Upper lobe of left lung (tissue), 6 donors: ENCODE measurements at places on chromosomes 12 and 14. TPM values are rescaled to one million over a fixed set of nuclear protein-coding genes. Genes with fewer than 3 reads are reported as not detected.

CSRP2 gene
- total RNA-seq, result 9.9 TPM

MRPL52 gene
- 23.1 TPM for total RNA-seq

WSB2 gene
- 86.4 TPM for total RNA-seq

CYP46A1 gene
- 0.59 TPM for total RNA-seq

TOX4 gene
- 70.2 TPM for total RNA-seq

MDGA2 gene
- not detected for total RNA-seq

GARIN6 gene
- not detected for total RNA-seq

FAM186B gene
- 0.86 TPM for total RNA-seq

LRR1 gene
- total RNA-seq, result 8.9 TPM

CEBPE gene
- 0.31 TPM for total RNA-seq

SLC7A8 gene
- 34.7 TPM for total RNA-seq

ESR2 gene
- 0.46 TPM for total RNA-seq

MYH6 gene
- not detected for total RNA-seq

GLIPR1L1 gene
- total RNA-seq, result not detected

TTC8 gene
- total RNA-seq, result 15.1 TPM

NPFF gene
- not detected for total RNA-seq

REM2 gene
- 1.1 TPM for total RNA-seq

BHLHE41 gene
- 72.8 TPM for total RNA-seq

C14orf39 gene
- 2.1 TPM for total RNA-seq

ITGB7 gene
- 3.9 TPM for total RNA-seq

ANKS1B gene
- total RNA-seq, result 18.9 TPM

KRT78 gene
- not detected for total RNA-seq

ZCRB1 gene
- 18.5 TPM for total RNA-seq

SIX6 gene
- total RNA-seq, result not detected

TMEM116 gene
- total RNA-seq, result 23.3 TPM

C14orf119 gene
- 4.9 TPM for total RNA-seq

KRT74 gene
- total RNA-seq, result not detected

TRAFD1 gene
- 75.4 TPM for total RNA-seq

TEX52 gene
- not detected for total RNA-seq

IRAK3 gene
- total RNA-seq, result 40.4 TPM

CLEC12A gene
- total RNA-seq, result 40.1 TPM

HOXC10 gene
- not detected for total RNA-seq

NRIP2 gene
- total RNA-seq, result 0.23 TPM

DAO gene
- total RNA-seq, result not detected

IL22 gene
- total RNA-seq, result not detected

OVCH1 gene
- total RNA-seq, result 4.0 TPM

NELL2 gene
- 3.8 TPM for total RNA-seq
